ENCODE measurements at places on chromosomes 16 and 17.

GRCh38 chr16:9929836-9930235, 252.4 kb downstream of the GRIN2A start:
- peak; percentile 42 for DNase-seq

GRCh38 chr17:20111538-20111937, 102.4 kb downstream of the SPECC1 start:
- no peak for DNase-seq

DNA sequence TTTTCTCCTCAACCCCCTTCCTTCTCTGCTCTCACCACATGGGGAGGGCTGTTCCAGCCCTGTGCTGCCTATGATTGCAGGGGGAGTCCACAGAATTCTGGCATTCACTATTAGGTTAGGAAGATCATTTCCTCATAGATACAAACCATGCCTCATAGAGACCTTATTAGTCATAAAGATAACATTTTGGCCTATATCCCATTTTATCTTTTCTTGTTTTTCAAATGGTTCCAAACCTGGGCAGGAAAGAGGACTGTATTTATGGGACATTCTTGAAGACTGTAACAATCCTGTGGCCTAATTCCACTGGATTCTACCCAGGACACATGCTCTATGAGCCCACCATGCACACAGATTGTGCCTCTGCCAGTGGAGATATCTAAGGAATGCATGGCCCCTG, 51.7 kb downstream of the ASIC2 start:
- no peak for DNase-seq

DNA sequence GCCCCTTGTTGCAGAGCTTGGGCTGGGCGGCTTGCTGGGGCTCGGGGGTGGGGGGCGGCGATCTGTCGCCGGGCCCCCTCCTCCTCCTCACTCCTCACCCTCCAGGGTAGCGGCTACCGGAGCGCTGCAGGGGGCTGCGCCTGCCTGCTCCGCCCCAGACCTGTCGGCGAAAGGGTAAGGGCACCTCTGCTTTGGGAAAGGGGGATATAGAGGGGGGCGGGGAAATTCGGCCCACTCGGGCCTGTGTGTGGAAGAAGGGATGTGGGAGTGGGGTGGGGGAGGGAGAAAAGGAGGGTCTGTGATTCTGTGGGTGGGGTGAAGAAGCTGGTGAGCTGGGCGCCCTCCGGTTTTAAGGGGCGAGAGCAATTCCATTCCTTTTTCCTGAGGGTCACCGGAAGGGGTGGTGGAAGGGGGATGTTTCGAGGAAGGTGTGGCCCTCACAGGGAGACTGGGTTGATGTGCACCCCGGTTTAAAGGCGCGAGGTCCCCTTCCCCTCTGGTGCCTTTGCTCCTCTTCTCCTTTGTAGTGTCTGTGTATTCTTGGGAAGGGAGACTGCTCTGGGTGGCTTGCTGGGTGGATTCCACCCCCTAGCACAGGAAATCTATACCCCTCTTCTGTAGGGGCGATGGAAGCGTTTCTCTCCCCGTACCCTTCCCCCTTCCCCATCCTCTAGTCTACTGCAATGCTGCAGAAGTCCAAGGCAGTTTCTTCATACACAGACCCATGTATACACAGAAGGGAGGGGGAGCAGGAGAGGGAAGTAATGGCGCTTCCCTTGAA, 878 bp downstream of the TAOK1 start:
- DNase-seq: no peak

DNA sequence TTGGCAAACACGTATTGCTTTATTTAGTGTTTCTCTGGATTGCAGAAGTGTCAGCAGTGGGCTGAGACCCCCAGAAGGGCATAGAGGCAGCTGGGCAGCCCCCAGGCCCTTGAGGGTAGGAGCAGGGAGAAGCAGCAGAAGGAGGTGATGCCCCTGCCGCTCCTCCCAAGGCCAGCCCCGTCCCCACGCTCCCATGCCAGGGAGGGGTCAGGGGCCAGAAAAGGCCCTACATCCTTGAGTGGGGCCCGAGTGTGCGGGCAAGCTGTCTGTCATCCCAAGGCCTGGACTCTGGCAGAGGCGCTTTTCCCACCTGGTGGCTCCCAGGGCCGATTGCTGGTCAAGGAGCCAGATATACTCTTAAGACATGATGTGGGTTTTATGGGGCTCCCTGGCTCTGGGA, 8.2 kb upstream of the CRK start:
- no peak for DNase-seq

GRCh38 chr16:87426423-87427215, 34.5 kb downstream of the MAP1LC3B start:
- DNase-seq: no peak

- no peak for DNase-seq
Measured at GRCh38 chr17:40243761-40244160, 24.7 kb downstream of the WIPF2 start.

DNA sequence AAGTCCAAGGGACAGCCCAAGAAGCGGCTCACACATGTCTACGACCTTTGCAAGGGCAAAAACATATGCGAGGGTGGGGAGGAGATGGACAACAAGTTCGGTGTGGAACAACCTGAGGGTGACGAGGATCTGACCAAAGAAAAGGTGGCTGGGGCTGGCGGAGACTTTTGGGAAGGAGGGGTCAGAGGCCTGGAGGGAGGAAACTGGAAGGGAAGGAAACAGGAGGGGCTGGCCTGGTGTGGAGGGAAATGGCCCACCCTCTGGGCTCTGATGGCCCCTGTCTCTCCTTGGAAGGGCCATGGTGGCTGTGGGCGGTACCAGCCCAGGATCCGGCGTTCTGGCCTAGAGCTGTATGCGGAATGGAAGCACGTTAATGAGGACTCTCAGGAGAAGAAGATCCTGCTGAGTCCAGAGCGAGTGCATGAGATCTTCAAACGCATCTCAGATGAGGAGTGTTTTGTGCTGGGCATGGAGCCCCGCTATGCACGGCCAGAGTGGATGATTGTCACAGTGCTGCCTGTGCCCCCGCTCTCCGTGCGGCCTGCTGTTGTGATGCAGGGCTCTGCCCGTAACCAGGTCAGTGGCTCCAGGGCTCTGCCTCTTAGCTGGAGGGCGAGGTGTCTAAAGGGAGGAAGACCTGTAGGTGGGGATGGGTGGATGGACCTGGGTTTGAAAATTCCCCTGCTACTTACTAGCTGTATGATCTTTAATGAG, 12.5 kb downstream of the POLR2A start:
- no peak for DNase-seq

GRCh38 chr16:89507214-89507833, 879 bp upstream of the SPG7 start:
- no peak for DNase-seq

DNA sequence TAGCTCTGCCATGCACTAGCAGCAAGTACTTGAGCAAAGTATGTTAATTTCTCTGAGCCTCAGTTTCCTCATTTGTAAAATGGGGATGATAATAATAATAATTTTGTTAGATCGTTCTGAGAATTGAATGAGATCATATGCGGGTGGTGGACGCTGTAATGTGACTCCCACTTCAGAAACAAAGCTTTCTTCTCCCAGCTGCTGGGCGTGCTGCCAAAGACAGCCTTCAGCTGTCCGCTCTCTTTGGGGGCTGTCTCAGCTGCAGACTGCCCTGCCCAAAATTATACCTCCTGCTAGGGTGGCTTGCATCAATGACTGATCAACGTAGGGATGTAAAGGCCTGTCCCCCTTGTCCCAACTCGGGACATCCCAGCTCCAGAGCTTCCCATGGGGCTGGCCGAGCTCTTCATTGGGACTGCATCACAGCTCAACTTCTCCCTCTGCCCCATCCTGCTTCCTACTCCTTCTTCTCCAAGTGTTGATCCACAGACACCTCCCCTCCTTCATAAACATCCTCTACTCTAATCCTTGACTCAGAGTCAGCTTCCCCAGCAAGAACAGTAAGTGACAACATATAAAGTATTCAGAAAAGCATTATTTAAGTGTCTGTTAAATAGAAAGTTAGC, 30.7 kb upstream of the CDH5 start:
- DNase-seq: peak; percentile 78

- no peak for DNase-seq
Measured at GRCh38 chr16:80874925-80875324, 70.5 kb upstream of the CDYL2 start.

DNA sequence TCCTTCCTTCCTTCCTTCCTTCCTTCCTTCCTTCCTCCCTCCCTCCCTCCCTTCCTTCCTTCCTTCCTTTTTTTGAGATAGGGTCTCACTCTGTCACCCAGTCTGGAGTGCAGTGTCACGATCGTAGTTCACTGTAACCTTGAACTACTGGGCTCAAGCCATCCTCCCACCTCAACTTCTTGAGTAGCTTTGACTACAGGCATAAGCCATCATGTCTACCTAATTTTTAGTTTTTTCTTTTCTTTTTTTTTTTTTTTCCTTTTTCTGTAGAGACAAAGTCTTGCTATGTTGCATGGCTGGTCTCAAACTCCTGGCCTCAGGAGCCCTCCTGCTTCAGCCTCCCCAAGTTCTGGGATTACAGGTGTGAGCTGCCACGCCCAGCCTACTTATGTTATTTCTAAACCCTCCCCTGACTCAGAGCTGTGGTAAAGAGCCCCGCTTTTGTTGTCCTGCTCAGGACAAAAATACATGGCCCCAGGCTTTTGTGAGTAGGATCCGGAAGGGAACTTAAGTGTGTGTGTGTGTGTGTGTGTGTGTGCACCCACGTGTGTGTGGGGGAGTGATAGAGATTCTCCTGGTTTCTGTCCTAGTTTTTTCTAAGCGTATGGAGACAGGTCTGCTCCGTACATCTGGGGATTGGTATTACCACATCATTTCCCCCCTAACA, 67.1 kb downstream of the PRKCB start:
- no peak for DNase-seq

DNA sequence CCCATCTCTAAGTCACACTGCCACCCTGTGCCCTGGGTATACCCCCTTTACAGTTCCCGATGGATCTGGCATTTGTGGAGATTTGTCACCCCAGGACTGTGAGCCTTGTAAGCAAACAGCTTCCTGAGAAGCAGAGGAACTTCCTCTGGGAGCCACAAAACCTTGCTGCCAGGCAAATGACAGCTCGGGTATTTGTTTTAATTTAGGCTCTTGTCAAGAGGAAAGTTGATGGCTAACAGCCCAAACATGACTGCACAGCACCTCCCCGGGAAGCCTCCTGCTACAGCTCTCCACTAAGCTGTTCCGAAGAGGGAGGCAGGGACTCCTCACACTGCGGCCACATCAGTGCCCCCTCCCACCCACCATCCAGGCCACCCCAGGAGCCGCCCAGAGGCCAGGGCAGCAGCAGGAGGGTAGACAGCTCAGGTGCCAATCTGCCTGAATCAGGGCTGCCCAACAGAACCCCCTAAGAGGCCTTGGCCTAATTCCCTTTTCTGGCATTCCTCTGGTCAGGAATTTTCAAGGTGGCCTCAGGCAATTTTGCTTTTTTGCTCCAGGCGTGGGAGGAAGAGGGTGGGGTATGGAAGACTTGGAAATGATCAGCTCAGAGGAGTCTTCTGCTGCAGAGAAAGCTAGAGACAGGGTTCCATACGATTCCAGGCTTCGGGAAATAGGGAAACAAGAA, 2.6 kb downstream of the ABR start:
- no peak for DNase-seq

- no peak for DNase-seq
Measured at GRCh38 chr17:61312406-61313295, 87.0 kb upstream of the TBX2 start.

GRCh38 chr16:64121473-64121872, 1000.4 kb downstream of the CDH11 start:
- DNase-seq: no peak

- no peak for DNase-seq
Measured at GRCh38 chr17:14935139-14935841, 329.8 kb downstream of the PMP22 start.

Data from NCI-H2029 treated with DMSO at 0.1 percent for 48 hours (cell line).